ENCODE measurements at places on chromosomes 4 and X. TPM values are rescaled to one million over a fixed set of nuclear protein-coding genes. Genes with fewer than 3 reads are reported as not detected.

GRCh38 chr4:182240161-182241130 lies 2.8 kb upstream of the TENM3 start:
- peak; percentile 46 for DNase-seq

DNA sequence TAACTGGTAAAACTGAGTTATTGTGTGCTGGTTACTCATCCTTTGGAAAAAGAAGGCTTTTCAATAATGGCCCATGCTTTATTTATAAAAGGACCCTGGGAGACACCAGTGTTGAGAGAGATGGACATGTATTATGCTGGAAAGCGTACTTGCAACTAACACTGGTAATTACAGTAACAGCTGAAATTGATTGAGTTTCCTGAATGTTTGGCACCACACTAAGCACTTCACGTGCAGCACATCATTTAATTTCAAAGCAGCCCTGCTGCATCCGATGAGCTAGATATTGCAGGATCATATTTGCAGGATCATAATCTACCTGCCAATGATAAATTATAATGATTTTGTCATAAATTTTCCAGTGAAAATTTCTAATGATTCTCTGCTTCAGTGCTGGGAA lies 81.5 kb downstream of the QRFPR start:
- no peak for DNase-seq

The PAGE2B gene
- not detected for polyA plus RNA-seq

- DNase-seq: no peak
Measured at GRCh38 chr4:83993774-83994173, 457.9 kb downstream of the GPAT3 start.

DNA sequence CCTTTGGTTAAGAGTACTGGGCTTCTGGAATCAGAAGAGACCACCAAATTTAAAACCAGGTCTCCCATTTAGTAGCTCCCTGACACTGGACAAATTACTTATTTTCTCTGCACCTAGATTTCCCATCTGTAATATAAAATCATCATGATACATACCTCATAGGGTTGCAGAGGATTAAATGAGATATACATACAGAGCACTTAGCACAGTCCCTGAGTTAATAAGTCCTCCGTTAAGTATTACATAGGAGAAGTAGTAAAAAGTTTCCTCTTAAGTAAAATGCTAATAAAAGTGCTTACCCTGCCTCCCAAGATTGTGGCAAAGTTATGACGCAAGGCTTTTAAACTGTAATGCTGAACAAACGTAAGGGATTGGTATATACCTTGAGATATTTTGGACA lies 539 bp upstream of the CHIC1 start:
- no peak for DNase-seq

DNA sequence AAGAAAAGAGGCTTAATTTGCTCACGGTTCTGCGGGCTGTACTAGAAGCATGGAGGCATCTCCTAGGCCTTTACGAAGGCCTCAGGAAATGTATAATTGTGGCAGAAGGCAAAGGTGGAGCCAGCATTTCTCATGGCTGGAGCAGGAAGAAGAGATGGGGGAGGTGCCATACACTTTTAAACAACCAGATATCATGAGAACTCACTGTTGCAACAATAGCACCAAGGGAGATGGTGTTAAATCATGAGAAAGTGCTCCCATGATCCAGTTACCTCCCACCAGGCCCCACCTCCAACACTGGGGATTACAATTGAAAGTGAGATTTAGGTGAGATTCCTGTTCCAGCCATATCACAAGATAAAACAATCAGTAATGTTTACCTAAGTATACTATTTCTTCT lies 45.5 kb downstream of the MTHFD2L start:
- no peak for DNase-seq

DNA sequence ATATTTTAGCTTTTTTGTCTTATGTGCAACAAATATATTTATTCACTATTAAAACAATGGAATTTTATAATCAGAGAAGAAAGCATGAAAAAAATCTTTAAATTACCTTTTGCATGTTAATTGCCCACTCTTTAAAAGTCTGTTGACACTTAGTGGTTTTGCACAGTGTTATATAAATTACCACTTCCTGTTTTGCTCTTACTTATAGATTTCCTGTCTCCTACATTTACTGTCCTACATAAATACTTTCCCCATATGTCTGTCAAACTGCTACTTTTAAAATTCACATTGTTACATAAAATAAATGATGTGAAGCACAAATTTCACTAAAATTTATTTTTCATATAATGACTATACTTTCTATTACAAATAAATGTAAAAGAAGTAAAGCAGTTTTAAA lies 161.1 kb upstream of the NDST4 start:
- no peak for DNase-seq

GRCh38 chr4:152643153-152644035 lies 36.4 kb downstream of the TMEM154 start:
- no peak for DNase-seq

The JADE3 gene
- polyA plus RNA-seq: 5.6 TPM

The SGMS2 gene
- 40.0 TPM for polyA plus RNA-seq

- DNase-seq: no peak
Measured at GRCh38 chrX:47452112-47452511, 30.9 kb downstream of the ZNF41 start.

GRCh38 chr4:159543831-159544230 lies 441.0 kb downstream of the RAPGEF2 start:
- no peak for DNase-seq

- no peak for DNase-seq
Measured at GRCh38 chrX:118211891-118212816, 95.5 kb upstream of the KLHL13 start.

The DHX15 gene
- polyA plus RNA-seq: 97.9 TPM

The SMIM31 gene
- not detected for polyA plus RNA-seq

DNA sequence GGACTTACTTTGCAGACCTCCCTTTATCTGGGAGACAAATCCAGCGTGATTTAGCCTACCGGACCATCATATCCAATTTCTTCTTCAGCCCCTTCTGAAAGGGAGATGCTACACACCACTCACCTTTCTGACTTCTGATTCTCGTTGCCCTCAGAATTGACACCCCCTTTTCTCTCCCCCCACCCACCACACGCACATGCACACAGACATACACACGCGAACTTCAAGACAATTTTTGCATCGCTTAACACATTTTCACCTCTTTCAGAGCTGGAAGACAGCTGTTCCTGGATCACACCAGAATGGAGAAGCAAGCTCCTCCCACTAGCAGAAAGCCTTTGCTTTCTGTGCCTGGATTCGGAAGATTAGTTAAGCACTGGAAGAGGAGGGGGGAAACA lies 1.0 kb upstream of the SNCA start:
- no peak for DNase-seq

The TMPRSS11A gene
- not detected for polyA plus RNA-seq

The S100P gene
- 0.06 TPM for polyA plus RNA-seq

The SH2D1A gene
- not detected for polyA plus RNA-seq

DNA sequence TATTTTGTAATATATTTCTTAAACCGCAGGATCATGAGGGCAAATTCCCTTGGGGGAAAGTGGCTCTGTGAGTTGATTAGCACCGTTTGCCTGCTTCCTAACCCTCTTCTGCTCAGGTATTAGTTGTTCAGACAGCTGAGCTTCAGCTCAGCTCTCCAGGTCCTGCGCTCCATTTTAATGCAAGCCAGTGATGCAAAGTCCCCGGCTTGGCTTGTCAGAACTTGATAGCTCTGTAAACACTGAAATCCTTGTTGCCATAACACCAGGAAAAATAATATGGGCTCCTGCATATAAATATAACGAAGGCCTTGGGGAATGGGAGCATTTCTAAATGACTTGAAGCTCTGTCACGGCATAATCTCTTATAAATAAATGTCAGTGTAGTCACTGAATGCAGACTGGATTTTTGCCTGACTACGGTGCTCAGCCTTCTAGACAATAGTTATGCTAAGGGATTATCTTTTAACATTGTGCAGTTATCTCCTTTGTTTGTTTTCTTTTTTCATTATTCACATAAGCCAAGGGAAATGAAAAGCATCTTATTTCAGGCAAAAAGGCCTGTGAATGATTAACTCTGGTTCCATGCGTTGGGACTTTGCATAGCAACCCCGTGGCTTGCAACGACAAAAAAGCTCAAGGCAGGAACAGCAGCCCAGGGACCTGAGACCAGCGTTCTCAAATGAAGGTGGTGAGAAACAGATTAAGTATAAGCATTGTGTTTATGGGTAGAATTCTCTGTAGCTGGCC lies 253.2 kb downstream of the SPRY1 start:
- DNase-seq: peak; percentile 64

DNA sequence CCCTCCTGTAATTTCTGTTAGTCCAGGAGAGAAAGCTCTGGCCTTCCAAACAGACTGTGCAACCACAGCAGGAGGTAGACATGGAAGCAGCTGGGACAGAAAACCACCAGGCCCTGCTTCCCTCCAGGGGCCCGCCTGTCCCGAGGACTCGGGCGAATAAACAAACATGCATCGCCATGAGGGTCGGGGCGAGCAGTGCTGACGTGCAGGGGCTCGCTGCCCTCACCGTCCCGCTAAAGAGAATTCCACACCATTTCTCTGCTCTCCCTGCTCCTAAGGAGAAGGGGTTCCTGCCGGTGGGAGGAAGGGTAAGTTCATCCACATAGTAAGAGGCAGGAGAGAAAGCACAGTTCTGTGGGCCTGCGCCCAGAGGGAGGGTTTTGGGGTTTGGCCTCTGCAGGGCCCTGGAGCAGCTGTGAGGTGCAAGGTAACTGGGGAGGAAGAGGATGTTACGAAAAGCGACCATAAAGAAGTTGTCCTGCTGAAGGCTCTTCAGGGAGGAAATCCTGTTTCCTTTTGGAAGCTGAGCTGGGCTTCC lies 54.9 kb downstream of the WFS1 start:
- no peak for DNase-seq

DNA sequence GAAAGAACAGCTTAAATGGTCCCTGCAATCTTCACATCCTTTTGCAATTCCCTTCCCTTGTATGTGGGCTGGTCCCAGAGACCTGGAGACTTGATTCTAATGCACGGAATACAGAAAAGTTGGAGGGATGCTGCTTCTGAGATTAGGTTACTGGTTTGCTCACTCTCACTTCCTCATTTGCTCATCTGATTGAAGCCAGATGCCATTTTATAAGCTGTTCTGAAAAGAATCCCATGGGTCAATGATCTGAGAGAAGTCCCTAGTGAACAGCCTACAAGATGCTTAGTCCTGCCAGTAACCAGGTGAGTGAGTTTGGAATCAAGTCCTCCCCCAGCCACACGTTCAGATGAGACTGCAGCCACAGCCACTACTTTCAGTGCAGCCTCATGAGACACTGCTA lies 35.9 kb downstream of the MAGEA1 start:
- DNase-seq: no peak

DNA sequence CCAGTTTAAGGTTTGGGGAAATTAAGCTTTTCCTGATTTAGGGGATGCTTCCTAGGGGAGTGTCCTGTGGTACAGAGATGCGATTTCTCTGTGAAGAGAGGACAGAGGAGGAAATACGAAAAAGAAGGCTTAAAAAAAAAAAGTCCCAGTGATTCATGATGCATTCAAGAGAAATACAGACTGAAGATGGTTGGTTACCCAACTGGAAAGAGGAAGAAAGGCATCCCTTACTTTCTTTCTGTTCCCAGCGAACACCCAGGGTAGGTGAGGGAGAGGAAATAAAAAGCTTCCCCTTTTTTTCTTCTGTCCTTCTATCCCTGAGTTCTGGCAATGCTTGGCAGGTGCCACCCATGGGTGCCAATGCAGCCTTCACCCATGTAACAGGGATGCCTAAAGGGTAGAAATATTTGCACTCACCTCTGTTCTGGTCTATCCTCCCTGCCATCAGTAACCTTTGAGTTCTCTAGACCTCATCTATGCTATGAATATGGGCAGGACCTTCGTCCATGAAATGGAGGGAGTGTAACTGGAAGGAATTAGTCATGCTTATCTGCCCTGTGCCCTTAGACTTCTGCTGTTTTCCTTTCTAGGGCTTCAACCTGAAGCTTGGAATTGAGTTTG lies 230.1 kb upstream of the GALNTL6 start:
- no peak for DNase-seq

- DNase-seq: peak; percentile 39
Measured at GRCh38 chr4:75985116-75985515, 5.6 kb downstream of the SDAD1 start.

The CXCL1 gene
- polyA plus RNA-seq: 0.53 TPM

The SPANXN2 gene
- not detected for polyA plus RNA-seq

DNA sequence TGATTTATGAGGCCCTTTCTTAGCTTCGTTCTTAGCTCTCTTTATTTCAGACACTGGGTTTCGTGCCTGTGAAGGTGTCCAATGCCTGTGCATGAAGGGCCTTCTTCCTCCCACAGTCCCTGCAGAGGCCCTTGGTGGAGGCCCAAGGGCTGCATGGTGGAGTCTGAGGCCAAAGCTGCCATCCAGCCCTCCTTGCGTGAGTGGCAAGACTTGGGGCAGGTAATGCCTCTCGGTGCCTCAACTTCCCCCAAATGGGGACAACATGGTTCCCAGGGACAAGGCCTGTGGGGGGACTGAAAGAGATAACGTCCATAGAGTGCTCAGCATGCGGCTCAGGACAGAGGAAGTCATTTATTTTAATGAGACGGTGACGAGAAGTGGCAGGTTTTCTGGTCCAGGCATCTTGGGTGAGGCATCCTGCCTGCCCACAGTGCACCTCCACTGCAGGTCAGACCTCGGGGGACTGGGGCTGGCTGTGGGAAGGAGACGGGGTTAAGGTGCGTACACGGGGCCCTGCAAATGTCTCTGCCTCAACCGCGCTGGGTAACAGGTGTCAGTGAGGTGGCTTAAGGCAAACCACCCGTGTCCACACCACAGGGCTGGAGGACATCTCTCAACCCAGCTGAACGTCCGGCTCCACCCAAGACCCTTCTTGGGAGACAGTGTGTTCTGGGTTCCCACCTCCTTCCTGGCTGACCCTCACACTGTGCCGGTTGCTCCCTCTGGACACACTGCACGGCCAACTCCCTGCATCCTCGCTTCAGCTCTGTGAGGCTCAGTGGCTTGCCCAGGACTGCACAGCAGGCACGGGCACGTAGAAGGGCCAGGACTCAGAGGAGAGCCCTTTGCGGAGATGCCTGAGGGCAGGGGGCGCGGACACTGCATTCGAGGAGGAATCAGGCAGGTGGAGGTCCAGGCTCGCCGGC lies 50.5 kb downstream of the PSAPL1 start:
- no peak for DNase-seq

GRCh38 chr4:165308166-165308565 lies 19.3 kb upstream of the MSMO1 start:
- no peak for DNase-seq

DNA sequence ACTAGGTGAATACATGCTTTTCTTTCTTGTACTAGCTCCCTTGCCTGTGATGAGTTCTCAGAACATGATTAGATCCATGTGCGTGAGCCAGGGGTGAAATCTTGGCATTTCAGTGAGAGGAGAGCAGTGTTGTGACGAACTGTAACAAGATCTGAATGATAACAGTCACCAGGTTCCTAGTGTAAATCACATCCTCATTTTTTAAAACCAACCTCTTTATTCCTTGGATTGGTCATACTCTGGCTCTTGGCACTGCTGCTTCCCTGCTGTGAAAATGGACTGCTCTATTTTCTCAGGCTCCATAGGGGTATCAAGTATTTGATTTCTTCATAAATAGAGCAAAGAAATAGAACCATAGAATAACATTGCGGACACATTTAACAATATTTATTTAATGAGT lies 206.3 kb downstream of the SLC4A4 start:
- DNase-seq: peak; percentile 54

DNA sequence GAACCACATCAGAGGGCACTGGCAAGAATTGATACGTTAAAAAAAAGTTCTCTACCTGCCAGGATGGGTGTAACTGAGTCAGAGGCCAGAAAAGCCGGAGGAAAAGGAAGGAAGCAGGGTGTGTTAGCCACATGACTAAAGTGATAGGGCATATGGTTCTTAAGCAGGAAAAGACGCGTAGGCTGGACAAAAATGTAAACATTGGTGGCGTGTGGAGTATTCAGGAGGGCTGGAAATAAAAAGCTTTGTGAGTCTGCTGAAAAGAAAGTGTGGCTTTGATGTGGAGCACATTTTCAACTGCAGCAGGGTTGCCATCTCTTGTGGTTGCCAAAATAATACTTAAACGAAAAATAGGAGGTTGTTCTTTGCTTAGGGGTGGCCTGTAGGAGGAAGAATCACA lies 186.5 kb upstream of the RPL34 start:
- peak; percentile 34 for DNase-seq

All from BJ (cell line).